NCI-H446 (cell line): ENCODE measurements at places on chromosomes 4 and X.
A peak's percentile ranks its signal among the peaks of the same experiment; 100 is the strongest.

DNA sequence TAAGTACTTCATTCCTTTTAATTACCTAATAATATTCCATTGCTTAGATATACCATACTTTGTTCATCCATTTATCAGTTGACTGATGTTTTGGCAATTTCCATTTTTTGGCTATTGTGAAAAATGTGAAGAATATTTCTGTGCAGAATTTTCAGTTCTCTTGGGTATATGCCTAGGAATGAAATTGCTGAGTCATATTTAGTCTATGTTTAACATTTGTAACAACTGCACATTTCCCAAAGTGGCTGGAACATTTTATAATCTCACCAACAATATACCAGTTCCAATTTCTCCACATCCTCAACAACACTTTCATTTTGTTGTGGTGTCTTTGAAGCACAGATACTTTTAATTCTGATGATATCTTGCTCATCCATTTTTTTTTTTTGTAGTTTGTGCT is 215.5 kb downstream of the PDGFC start:
- no peak for DNase-seq

DNA sequence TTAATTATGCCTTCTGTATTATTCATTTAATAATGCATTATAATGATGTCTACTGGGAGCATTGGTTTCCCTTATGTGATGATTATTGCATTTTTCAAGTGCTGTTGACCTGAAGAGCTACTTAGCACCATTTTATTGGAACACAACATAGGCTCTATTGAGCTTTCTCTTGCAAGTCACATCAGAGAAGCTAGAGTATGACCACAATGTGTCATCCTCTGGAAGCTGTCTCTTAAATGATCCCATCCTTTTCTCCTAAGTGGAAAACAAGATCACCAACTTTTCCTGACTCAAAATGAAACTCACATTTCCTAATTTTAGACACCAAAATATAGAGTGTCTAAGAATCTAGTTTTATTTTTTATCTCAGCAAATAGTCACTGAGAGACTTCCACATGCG is 1451.9 kb downstream of the PCDH7 start:
- DNase-seq: no peak

DNA sequence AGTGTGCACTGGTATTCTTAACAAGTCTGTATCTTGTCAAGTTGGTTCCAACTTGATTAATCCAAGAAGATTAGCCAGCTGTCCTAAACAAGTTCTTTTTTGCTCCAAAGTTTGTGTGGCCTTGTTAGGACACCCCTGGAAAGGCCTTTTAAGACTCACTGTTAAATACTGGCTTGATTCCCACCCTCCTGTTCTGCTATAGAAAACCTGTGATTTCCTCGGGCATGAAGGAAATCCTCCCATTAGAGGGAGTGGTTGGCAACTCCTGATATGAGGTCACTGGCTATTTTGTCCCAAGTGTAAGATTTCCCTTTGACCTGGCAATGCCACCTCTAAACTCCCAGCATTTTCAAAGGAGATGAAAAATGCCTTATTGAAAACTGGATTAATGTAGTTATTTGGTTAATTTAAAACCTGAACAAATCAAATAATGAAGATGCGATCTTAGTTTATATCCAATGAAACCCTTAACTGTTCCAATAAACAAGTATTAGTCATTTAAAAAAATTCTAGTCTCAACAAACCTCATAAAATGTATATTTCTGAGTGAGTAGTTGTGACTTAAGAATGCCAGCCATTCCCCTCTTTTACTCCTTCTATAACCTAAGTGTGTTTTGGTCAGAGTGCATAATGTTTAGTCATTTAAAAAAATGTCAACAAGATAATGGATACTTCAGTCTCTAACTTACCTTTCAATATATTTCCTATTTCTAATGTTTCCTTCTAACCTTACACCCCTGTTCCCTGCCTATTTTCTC is 94.4 kb downstream of the NPNT start:
- no peak for DNase-seq

DNA sequence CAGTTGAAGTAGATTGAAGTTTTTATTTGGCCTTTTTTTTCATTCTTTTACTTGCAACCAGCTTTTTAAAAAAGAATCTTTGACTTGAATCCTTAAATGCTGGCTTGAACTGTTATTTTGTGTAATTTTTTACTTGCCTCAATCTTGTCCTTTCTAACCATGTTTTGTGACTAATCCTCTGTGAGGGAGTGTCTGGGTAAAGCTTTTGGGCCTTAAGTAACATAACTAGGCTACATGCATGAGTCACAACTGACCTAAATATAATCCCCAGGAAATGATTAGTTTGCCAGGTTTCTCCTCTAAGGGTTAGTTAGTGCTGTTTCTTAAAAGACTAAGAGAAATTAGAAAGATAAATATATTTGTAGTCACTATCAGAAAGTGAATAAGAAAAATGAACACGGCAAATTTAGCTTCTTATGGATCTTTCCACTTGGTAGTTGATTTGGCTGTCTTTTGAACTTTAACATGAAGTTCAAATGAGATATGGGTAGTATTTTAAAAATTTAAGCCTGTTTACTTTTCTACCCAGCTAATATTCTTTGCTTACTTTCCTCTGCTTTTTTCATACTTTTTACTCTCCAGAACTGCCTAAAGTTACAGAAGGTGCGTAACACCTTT is 13.0 kb downstream of the EXOC1 start:
- DNase-seq: peak; percentile 7

- peak; percentile 67 for DNase-seq
Observed at GRCh38 chr4:64250061-64250460, 159.2 kb downstream of the TECRL start.

GRCh38 chrX:13263560-13264251 is 56.1 kb downstream of the ATXN3L start:
- DNase-seq: no peak

DNA sequence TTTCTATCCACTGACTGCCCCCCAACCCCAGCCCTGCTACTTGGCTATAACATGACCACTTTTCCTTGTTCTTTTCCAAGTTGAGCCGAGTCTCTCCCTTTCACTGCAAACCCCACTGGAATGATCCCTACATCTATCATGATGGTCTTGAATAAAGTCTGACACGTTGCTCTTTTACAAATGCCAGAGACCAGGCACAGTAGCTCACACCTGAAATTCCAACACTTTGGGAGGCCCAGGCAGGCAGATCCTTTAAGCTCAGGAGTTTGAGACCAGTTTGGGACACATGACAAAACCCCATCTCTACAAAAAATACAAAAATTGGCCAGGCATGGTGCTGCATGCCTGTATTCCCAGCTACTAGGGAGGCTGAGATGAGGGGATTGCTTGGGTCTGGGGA is 100.9 kb downstream of the WDFY3 start:
- no peak for DNase-seq

GRCh38 chr4:6968496-6968895 is 58.9 kb downstream of the TBC1D14 start:
- DNase-seq: no peak

- DNase-seq: no peak
Observed at GRCh38 chrX:71492231-71493065, 40.5 kb upstream of the OGT start.

DNA sequence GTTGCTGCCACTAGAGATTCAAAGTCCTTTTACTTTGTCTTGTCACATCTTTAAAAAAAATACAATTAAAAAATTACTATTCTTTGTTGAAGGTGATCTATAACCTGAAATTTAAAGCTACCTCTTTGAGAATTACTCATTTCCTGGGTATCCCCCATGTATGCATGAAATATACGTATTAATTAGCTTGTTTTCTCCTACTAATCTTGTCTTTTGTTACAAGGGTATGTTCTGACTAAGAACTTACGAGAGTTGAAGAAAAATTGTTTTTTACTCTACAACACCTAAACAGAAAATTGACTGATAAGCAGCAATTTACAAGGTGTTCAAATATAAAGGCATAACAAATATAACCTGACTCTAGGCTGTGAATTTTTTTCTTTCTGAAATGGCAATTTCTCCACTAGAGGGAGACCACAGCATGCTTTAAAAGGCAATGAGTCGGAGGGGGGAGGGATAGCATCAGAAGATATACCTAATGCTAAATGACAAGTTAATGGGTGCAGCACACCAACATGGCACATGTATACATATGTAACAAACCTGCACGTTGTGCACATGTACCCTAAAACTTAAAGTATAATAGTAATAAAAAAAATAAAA is 249.6 kb downstream of the OPHN1 start:
- peak; percentile 15 for DNase-seq

- DNase-seq: no peak
Observed at GRCh38 chrX:4825550-4825949, 1112.1 kb upstream of the PRKX start.

- DNase-seq: no peak
Observed at GRCh38 chr4:37381040-37381668, 136.6 kb downstream of the NWD2 start.
